ENCODE measurements at places on chromosomes 5 and 9.

- no peak for DNase-seq
Measured at GRCh38 chr9:2055203-2055658, 40.1 kb downstream of the SMARCA2 start.

- DNase-seq = peak; percentile 61
Measured at GRCh38 chr9:128703616-128704355, 1.5 kb downstream of the PKN3 start.

DNA sequence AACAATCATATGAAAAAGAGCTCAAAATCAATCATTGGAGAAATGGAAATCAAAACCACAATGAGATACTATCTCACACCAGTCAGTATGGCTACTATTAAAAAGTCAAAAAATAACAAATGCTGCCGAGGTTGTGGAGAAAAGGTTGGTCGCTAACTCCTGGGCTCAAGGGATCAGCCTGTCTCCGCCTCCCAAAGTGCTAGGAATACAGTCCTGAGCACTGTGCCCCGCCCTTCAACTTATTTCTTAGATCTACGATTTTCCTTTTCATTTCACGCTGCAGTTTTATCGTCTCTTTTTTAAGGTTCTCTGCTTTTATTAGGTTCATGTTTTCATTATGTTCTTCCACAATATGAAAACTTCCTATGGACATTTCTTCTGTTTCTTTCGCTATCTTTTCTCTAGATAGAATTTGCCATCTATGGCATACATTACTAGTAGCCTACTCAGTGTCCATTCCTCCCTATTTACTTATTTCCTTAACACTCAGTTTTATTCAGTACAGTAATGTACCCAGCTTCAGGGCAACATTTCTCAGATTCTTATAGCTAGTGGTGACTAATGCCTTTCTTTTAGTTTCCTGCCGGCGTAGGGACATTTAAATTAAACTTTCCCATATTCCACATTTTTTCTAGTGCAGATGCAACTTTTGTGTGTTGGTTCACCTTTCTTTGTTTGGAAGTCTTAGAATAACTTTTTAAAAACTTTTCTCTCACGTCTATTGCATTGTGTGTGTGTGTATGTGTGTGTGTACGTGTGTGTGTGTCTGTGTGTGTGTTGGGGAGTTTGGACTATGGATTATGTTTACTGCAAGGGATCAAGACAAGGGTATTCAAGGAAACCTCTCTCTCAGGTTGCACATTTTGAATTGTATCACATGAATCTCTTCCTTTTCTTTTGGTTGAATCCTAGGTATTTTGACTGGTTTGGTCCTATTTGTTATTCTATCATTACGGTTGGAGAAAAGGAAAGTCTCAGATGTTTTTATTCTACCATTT, 21.6 kb upstream of the FBN2 start:
- DNase-seq = no peak

- no peak for DNase-seq
Measured at GRCh38 chr5:77920359-77921058, 144.4 kb upstream of the TBCA start.

DNA sequence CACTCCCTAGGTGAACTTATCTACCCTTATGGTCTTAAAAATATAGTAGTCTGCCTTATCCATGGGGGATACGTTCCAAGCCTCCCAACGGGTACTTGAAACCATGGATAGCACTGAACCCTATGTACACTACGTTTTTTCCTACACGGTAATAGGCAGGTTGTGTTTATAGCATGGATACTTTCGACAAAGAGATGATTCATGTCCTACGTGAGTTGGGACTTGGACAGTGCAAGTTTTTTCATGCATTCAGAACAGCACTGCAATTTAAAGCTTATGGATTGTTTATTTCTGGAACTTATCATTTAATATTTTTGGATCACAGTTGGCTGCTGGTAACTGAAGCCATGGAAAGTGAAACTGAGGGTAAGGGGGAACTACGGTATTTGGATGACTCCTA, 88.1 kb downstream of the CNTLN start:
- no peak for DNase-seq

GRCh38 chr5:14413331-14413750, 168.3 kb upstream of the OTULINL start:
- DNase-seq = no peak

DNA sequence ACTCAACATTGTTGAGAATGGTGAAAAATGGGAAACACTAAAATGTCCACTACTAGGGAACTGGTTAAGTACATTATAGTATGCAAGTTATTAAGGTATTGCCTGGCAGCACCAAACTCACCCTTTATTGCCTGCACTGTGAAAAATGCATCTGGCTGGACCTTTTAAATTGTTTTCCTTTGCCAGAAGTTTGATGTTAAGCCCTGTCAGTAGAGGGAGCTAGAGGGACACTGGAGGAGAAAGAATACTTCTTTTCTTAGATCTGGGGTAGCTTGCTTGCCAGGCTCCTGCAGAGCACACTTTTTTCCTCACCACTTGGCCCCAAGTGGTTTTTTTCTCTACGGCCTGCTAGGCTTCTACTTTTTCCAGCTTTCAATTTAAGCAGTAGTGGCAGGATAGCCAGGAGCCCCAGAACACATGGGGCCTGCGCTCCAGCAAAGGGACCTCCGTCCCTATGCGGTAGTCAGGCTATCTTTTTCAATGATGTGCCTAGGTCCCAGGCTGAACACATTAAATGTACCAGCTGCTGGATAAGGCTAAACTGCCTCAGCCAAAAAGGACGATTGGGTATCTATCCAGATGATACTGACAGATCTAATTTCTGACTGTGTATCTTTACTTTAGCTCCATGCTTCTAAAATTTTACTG, 8.0 kb upstream of the HABP4 start:
- DNase-seq = no peak

DNA sequence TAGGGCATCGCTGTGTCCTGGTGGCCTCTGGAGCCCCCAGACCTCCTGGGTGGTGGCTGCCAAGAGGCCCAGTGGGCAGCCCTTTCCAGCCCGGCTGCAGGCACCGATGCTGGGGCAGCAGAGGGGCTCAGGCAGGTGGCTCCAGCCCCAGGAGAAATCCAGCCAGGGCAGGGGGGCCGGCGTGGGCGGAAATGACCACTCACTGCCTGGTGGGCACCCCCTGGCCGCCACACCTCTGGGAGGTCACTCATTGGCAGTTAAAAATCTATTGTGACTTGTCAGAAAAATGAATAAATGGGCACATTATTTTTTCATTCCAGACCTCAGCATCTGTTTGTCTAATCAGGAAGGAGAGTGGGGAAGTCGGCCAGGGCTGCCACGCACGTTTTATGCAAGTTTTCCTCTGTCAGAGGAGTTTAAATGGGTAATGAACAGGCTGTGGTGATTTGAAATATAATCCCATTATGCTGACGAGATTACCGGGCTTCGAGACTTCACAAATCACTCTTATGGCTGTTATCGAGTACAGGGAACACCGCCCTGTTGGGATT, 171.9 kb downstream of the GAPVD1 start:
- DNase-seq = peak; percentile 49

GRCh38 chr5:117414926-117415325, 840.3 kb upstream of the SEMA6A start:
- DNase-seq = no peak

DNA sequence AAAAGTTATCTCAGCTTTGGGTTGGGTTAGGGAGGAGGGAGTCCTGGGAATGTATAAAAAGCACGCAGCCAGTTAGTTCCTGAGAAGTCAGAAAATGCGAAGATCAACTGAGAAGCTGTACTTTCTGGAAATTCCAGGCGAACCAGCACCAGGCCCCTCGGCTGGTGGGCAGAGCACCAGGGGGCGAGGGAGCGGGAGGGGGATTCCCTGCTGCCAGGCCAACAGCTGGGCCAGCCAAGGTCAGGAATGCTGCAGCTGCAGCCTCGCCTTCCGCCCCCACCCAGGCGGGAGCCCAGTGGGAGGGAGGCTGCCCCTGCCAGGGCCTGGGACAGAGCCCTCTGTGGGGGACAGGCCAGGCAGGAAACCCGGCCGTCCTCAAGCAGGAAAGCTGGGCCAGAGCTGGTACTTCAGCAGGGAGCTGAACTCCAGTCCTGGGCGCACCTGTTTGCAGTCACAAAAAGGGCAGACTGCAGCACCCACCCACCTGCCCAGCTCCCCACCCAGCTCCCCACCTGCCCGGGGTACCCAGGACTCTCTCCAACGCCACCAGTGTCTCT, 35.5 kb downstream of the VAV2 start:
- peak; percentile 82 for DNase-seq

- DNase-seq = no peak
Measured at GRCh38 chr9:98862936-98863335, 55.5 kb downstream of the GALNT12 start.

DNA sequence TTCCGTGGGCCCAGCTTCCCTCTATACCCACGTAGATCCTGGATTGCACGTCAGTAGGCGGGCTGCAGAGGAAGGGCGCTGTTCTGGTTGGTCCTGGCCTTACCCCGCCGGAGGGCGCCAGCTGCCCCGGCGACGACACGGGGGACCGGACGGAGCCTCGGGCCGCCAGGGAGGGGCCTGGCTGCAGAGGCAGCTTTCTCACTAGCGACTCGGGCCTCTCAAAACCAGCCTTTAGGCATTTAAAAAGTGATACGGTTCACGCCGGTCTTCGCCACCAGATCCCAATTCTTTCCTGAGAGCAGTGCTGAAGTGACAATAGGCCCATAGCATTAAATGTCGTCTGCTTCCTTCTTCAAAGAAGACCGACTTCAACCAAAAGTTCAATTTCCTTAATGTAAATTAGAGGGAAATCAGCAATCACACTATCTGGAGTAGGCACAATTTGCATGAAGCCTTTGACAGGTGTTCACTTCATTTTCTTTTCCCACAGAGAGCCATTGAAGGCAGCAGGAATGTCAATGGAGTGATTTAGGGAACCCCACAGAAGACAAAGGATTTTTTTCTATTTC, 17.6 kb upstream of the UBE2D2 start:
- peak; percentile 55 for DNase-seq

DNA sequence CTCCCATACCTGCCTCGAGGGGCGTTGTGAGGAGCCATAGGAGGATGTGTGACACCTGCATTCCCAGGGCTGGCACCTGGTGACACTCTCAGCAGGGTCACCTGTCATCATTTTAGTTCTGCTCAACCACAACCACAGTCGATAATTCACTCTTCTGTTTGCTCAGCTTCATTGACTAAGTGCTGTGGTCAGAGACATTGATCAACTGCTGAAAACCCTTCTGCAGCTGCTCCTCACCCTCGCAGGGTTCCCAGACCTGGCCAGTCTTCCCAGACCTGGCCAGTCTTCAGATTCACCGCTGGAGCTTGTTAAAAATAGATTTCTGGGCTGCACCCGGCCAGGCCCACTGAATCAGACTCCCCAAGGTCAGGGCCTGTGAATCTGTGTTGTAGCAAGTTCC, 92.8 kb downstream of the MVB12B start:
- DNase-seq = no peak

- peak; percentile 11 for DNase-seq
Measured at GRCh38 chr5:180155365-180155926, 53.6 kb downstream of the RASGEF1C start.

- no peak for DNase-seq
Measured at GRCh38 chr5:128020012-128020411, 63.6 kb upstream of the SLC12A2 start.

DNA sequence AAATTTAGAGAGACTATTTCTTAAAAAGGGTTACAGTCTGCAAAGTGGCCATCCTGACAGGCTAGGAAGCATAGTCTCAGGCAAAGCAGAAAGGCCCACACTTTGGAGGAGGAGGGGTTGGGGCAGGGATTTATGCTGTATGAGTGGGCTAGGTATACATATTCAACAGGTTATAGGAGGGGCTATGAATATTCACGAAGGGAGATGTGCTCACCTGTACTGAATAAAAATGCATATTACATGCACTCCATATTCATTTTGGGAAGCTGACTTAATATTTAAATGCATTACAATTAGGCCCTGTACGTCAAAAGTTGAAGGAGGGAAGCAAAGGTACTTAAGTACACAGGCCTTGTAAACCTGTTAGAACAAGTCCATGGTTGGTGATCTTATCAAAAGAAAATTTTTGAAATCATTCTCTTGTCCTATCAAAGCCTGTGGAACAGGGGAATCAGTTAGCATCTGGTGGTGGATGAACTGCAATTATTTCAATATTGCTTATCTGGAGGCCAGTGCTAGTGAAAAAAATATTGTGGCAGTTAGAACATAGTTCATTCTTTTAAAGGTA, 1.6 kb downstream of the CENPP start:
- DNase-seq = no peak

- DNase-seq = no peak
Measured at GRCh38 chr9:87778996-87779395, 53.1 kb downstream of the CTSL start.

- no peak for DNase-seq
Measured at GRCh38 chr9:88322906-88323566, 65.2 kb upstream of the SPIN1 start.

- DNase-seq = no peak
Measured at GRCh38 chr5:9951865-9952516, 297.7 kb downstream of the ATPSCKMT start.

DNA sequence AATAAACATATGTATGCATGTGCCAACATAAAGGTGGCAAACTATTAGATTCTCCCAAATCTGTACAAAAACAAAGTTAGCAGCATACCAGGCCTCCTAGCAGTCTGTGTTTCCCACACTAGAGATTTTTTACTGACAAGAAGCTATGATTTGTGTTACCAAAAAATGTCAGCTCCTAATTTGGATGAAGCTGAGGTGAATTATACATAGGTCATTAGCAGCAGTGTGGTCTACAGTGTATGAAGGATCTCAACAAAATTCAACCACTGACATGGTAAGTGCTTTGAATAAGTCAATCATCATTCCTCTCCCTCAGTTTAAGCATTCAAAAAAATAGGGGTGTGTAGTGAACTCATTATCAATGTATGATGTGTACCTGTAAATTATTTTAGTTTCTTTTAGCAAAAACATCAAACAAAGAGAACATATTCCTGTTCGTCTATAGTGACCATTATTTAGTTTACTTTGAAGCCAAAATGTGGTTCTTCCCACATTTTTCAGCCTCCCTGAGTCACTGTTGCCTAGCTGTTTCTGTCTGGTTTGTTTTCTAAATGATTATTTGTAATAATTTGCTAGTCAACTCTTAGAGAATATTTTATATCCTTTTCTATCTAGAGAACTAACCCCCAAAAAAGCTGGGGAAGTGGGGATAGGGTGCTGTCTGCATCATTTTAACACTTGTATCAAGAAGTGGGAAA, 52.1 kb upstream of the RGMB start:
- DNase-seq = no peak

DNA sequence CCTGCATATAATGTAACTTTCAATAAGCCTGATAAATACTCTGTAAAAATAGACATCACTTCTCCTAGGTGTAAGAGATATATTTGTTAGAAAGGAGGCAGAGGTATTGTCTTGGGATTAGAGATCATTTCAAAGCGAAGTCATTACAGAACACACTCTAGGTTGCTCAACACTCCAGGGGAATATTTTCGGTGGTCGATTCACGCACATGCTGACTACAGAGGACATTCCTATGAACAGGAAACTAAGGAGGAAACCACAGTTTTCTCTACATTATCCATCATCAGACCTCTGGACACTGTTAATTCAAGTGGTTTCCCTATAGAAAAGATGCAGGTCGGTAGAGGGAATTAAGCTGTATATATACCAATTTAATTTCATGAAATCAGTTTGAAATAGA, 370.0 kb downstream of the NDUFS4 start:
- DNase-seq = no peak

DNA sequence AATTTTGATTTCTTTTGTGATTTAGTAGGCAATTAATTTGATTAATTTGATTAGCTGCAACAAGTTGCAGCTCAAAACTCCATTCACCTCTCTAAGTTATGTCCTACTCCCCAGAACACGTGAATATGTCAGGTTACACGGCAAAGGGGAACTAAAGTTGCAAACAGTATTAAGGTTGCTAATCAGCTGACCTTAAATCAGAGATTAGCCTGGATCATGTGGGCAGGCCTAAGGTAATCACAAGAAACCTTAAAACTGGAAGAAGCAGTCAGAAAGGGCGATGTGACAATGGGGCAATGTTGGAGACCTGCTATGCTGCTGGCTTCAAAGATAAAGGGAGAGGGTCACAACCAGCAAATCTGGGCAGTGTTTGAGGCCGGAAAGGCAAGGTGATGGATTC, 47.3 kb upstream of the ANXA1 start:
- DNase-seq = no peak
